ENCODE measurements at places on chromosomes 5 and 9. TPM values are rescaled to one million over a fixed set of nuclear protein-coding genes. Genes with fewer than 3 reads are reported as not detected.

FAT2 gene
- 0.44 TPM for total RNA-seq

PLPP7 gene
- total RNA-seq: 108 TPM

PCDHB2 gene
- total RNA-seq: 2.9 TPM

PCDHGA3 gene
- total RNA-seq: 5.0 TPM

PCDHGB2 gene
- total RNA-seq: 5.4 TPM

BAAT gene
- total RNA-seq: not detected

SLC6A18 gene
- total RNA-seq: not detected

RNF20 gene
- total RNA-seq: 41.1 TPM

ANKRD31 gene
- 0.06 TPM for total RNA-seq

AFF4 gene
- total RNA-seq: 33.3 TPM

UGT3A1 gene
- not detected for total RNA-seq

TPPP gene
- 15.5 TPM for total RNA-seq

FAXDC2 gene
- total RNA-seq: 28.2 TPM

SLC6A3 gene
- total RNA-seq: not detected

CAMK4 gene
- 0.63 TPM for total RNA-seq

TAF11L10 gene
- total RNA-seq: not detected

All from left cardiac atrium (tissue), 4 donors.